EL (cell line): ENCODE measurements at places on chromosomes 12 and 14.

GRCh38 chr12:13154831-13155230 lies 41.7 kb upstream of the EMP1 start:
- no peak for DNase-seq

GRCh38 chr12:84113666-84114065 lies 798.9 kb downstream of the SLC6A15 start:
- peak; percentile 64 for DNase-seq

DNA sequence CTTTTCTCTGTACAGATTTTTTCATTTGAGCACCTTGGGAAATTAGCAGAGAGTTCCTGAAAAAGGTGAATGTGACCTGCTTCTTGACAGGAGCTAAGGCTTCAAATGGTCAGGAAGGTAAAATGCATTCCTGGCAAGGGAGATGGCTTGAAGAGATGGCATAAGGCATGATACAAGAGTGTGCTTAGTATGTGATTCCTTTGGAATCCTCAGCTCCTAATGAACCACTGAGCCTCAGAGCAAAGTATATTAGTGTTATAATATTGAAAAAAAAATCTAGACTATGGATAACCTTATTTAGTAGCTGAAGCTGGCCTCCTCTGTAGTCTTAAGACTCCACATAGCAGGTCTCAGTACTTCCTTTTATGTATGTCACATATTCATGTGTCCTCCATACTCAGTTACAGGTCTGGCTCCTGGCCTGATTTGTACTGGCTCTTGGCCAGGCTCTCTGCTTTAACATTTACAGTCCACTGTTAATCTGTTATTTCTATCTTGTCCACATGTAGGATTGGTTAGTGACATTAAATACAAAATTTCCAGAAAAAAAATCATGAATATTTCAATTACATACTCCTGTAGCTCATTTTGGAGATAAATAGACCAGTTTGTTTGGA lies 17.9 kb downstream of the TOGARAM1 start:
- DNase-seq = no peak

GRCh38 chr14:77094672-77095284 lies 3.3 kb upstream of the CIPC start:
- DNase-seq = peak; percentile 75

GRCh38 chr12:4047421-4047820 lies 174.2 kb upstream of the PARP11 start:
- no peak for DNase-seq

DNA sequence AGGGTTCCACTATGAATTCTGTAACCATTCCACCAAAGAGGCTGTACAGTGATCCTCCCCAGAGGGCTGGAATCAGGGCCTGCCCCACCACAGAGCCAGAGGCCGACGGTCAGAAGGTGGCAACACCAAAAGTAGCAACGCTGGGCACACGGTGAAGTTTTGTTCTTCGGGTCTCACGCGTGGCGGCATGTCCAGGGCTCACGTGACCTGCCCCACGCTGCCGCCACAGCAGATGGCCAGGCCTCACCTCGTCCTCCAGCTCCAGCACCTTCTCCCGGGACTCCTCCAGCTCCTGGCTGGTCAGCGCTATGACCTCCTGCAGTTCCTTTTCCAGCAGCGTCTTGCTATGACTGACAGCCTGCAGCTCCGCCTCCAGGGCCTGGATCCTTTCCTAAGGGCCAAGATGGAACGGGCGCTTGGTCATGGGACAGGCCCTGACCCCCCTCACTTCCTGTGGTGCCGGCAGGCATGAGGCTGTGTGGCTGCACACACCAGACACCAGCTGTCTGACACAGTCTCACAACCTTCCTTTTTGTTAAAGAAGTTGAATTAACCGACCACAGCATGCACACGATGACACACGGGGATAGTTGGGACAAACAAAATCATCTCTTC lies 22.4 kb upstream of the ANKLE2 start:
- DNase-seq = no peak

DNA sequence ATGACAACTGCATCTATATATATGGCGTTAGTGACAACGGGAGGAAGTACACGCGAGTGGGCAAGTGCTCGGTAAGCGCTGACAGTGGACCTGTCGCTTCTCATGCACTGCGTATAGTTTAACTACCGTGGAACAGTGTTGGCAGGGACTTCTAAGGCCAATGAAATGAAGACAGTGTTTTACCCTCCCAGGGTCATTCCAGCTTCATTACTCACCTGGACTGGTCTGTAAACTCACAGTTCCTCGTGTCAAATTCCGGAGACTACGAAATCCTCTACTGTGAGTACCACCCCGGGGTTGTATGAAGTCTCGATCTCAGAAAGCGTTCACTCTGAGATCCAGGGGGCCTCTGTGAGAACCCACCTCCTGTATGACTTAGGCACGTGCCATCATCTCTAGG lies 129.2 kb upstream of the EVL start:
- DNase-seq = peak; percentile 48

DNA sequence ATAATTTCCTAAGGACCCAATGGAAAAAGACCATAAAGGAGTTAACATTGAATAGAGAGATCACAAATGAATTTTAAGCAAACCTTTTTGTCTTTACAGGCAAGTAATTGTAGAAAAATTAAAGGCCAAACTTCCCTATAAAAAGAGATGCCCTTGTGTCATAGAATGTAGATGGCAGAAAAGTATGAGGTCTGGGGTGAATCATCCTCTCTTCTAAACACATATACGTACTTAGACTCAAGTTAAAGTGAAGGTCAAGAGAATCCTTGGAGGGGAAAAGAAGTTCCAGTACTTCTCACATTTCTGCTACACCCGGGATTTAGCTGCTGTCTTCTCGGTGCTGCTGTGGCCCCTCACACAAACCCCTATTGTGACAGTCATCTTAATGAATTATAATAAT lies 116.2 kb upstream of the ARID2 start:
- peak; percentile 70 for DNase-seq

GRCh38 chr14:105286759-105287144 lies 14.0 kb downstream of the BRF1 start:
- no peak for DNase-seq

GRCh38 chr14:92022036-92022435 lies 17.8 kb downstream of the TRIP11 start:
- DNase-seq = no peak

DNA sequence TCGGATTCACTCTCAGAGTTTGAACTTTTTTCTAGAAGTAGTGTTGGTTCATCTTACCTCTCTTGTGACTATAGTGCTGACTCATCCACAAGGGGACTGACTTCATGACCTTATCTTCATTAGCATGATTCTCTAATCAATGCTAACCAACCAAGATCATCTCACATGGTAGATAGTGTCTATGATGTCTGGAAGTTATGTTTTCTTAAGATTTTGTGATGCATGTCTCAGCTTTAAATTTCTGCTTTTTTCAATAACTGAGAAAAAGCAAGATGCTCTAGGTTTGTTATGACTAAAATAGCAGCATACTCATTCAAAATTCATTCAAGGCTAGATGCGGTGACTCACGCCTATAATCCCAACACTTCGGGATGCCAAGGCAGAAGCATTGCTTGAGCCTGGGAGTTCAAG lies 12.3 kb upstream of the SLC35E3 start:
- peak; percentile 83 for DNase-seq

DNA sequence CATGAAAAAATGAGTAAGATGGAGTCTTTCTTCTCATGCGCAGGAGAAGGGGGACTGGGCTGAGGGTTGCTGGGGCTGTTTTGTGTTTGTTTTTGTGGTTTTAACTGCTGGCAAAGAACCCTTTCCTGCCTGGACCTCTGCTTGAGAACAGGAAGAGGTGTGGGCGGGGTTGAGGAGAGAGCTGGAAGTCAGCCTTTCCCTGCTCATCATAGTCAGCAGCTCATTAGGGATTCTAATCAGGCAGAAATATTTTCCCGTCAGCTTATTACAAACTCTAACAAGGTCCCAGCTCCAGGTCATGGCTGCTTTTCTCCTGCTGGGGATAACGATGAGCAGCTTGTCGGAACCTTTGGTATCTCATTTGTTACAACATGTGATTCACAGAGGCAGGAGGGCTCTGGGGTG lies 185.0 kb upstream of the NRXN3 start:
- peak; percentile 46 for DNase-seq

DNA sequence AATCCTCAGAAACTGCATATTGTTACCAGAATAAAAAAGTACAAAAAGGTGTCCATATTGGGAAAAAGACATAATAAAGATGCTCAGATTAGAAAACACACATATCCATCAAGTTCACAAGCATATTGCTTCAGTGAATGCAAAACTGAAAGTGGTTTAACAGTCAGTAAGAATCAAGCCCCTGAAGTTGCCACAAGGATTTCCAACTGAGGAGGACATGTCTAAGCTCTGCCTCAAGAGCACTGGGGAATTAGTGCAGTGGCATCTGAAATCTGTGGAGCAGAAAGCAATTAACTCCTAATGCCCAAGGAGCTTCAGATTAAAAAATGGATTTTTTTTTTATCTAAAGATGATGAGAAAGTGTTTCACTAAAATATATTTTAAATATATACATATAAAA lies 113.2 kb downstream of the DENND5B start:
- DNase-seq = no peak

GRCh38 chr14:106269451-106270204 lies 743.2 kb downstream of the TMEM121 start:
- no peak for DNase-seq

GRCh38 chr14:49405291-49405690 lies 180.9 kb downstream of the RPS29 start:
- peak; percentile 5 for DNase-seq

DNA sequence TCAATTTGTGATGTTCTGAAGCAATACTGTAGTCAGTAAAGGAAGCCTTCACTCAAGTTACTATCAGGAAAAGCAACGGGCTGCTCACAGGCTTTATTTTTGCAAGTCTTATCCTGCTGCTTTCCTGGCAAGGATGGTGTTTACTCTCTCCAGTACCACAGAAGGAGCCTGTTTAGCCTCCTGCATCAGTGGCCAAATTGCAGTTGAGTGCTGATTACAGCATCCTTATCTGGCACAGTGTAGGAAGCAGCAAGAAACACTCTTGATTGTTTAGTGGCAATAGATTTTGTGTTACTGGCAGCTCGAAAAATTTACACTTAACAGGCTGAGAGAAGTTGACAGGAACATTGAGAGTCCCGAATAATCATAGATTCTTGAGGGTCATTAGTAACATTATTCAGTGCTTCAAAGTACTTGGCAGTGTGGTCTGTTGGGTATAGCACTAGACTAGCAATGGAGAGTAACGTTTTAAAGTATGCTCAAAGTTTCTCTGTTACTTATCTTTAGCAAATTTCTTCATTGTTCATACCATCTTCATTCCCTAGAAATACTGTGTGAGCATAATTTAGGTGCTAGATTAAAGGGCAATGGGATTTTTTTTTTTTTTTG lies 11.7 kb downstream of the TULP3 start:
- DNase-seq = no peak

GRCh38 chr12:103462675-103463074 lies 33.1 kb downstream of the C12orf42 start:
- DNase-seq = no peak

DNA sequence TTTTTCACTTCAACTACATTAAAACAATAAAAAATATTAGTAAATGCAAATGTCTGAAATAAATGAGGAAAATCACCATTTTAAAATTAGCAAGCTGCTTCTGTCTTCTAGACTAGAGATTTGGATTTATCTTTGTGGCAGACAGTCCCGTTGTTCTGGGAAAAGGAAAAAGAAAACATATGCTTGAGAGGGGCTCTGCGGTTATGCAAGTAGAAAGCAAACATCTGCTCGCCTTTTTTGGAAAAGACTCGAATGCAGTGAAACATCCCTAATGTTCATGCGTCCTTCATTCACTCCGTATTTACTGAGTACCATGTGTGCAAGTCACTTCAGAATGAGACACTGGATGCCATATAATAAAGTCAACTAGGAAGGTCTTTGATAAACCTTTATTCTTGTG lies 44.9 kb downstream of the IFNG start:
- DNase-seq = no peak

GRCh38 chr12:104596898-104597843 lies 140.4 kb downstream of the CHST11 start:
- no peak for DNase-seq

DNA sequence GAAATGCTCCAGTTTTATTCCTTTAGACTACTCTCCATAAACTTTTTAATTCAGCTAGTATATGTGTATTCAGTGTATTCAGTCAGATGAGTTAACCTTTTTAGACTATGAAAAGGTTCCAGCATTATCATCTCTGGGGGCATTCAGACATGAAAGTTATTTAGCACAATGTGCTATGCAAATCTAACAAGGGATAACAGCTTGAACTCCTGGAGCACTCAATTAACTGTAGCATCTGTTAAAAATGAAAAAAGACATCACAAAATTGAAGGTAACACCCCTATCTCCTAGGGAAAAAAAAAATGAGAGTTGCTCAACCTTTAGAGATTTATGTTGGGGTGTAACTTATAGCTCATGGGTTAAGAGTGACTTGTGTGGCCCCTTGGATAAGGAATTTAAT lies 211.5 kb downstream of the PHLDA1 start:
- no peak for DNase-seq
